Chondrocyte (in vitro differentiated cells): ENCODE measurements at places on chromosomes 4 and X. TPM values are rescaled to one million over a fixed set of nuclear protein-coding genes. Genes with fewer than 3 reads are reported as not detected.

GRCh38 chr4:169345316-169345721 lies 74.6 kb upstream of the SH3RF1 start:
- no peak overlapping the region for H3K4me3 ChIP-seq
- DNase-seq: no peak
- no peaks in the 10 kb centered on the region for H3K27me3 ChIP-seq
- no peaks in the 10 kb centered on the region for H3K36me3 ChIP-seq

DNA sequence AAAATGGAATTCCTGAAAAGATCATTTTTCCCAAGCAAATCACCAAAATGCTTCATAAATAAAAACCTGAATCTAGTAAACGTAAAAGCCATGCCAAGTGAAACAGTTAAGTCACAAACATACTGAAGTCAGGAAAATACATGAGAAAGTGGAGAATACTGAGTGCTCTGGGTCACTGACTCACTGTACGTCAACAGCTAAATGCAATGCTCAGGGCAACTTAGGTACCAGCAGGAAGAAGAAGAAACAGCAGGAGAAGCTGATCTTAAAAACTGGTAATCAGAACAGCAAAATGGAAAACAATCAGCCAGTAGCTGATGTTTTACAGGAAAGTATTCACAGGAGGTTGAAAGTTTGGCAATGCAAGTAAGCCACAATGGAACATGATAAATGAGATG lies 252.6 kb upstream of the ETNPPL start:
- H3K4me1 ChIP-seq: peaks cover 9% of the 10 kb centered on the region
- no peak overlapping the region for H3K4me3 ChIP-seq
- no peaks in the 10 kb centered on the region for H3K27me3 ChIP-seq
- DNase-seq: no peak

- no peak for DNase-seq
- peaks cover 21% of the 10 kb centered on the region for H3K4me1 ChIP-seq
- H3K27me3 ChIP-seq: peaks cover 6% of the 10 kb centered on the region
- no peak overlapping the region for H3K4me3 ChIP-seq
- H3K36me3 ChIP-seq: no peaks in the 10 kb centered on the region
- H3K27ac ChIP-seq: no peak overlapping the region
Observed at GRCh38 chrX:15856636-15857035, 2.0 kb upstream of the AP1S2 start.

GRCh38 chr4:182385897-182386296 lies 142.7 kb downstream of the TENM3 start:
- H3K4me3 ChIP-seq: no peak overlapping the region
- H3K36me3 ChIP-seq: peaks cover 4% of the 10 kb centered on the region
- H3K27ac ChIP-seq: no peak overlapping the region
- H3K27me3 ChIP-seq: no peaks in the 10 kb centered on the region
- no peak for DNase-seq

SOX3 gene
- total RNA-seq: not detected in 3 replicates
